ENCODE measurements at places on chromosomes 7 and 10. TPM values are rescaled to one million over a fixed set of nuclear protein-coding genes. Genes with fewer than 3 reads are reported as not detected.

SRGN gene
- 662 TPM for total RNA-seq

OR2A1 gene
- not detected for total RNA-seq

GRCh38 chr7:142181211-142181610, 69.7 kb downstream of the MGAM2 start:
- no peak for DNase-seq

DNA sequence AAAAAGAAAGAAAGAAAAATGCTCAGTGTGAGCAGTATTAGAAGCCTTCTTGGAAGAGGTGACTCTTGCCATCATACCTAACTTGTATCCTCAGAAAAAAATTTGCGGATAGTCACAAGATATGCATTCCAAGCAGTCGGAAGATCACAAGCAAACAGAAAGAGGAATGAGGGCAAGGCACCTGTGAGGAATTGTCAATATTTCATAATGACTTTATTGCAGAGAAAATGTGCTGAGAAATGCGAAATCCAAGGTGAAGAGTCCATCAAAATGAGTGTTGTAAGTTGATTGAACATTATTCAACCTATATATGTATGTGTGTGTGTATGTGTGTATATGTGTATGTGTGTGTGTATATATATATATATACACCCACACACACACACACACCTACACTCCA, 1624.7 kb upstream of the LRRTM3 start:
- no peak for DNase-seq

GRCh38 chr7:117901089-117901797, 28.0 kb upstream of the CTTNBP2 start:
- DNase-seq, result no peak

Measured in CD8-positive, alpha-beta memory T cell (primary cell).